ENCODE measurements at places on chromosomes 1 and 21. TPM values are rescaled to one million over a fixed set of nuclear protein-coding genes. Genes with fewer than 3 reads are reported as not detected.

The HUNK gene
- total RNA-seq = 1.2 TPM

The TSACC gene
- 2.8 TPM for total RNA-seq

The DFFA gene
- 22.2 TPM for total RNA-seq

The RAD54L gene
- 10.5 TPM for total RNA-seq

The CA6 gene
- total RNA-seq = not detected

The LCE3E gene
- total RNA-seq = not detected

The NTNG1 gene
- total RNA-seq = not detected

The ABCA4 gene
- 0.35 TPM for total RNA-seq

The PROK1 gene
- not detected for total RNA-seq

The A3GALT2 gene
- not detected for total RNA-seq

The C1orf105 gene
- total RNA-seq = not detected

The WNT9A gene
- total RNA-seq = 6.9 TPM

The AMY1A gene
- not detected for total RNA-seq

The UTS2 gene
- total RNA-seq = not detected

The CHAF1B gene
- total RNA-seq = 12.1 TPM

The GSTM5 gene
- total RNA-seq = not detected

The AGRN gene
- 110 TPM for total RNA-seq

The FMO4 gene
- 0.67 TPM for total RNA-seq

The DNASE2B gene
- not detected for total RNA-seq

The PCAT6 gene
- 2.9 TPM for total RNA-seq

The AK4 gene
- total RNA-seq = 30.7 TPM

The H6PD gene
- 4.6 TPM for total RNA-seq

The AADACL4 gene
- total RNA-seq = not detected

The TNFRSF4 gene
- not detected for total RNA-seq

The IGSF3 gene
- 17.9 TPM for total RNA-seq

The LRRC38 gene
- total RNA-seq = not detected

The SLAMF8 gene
- total RNA-seq = 0.13 TPM

The RGS18 gene
- total RNA-seq = not detected

The FAM72C gene
- total RNA-seq = 5.5 TPM

The SH3BGR gene
- 1.3 TPM for total RNA-seq
